ENCODE measurements at places on chromosomes 2 and 18.

- no peak for DNase-seq
Observed at GRCh38 chr18:79942786-79943607, 8.5 kb downstream of the SLC66A2 start.

DNA sequence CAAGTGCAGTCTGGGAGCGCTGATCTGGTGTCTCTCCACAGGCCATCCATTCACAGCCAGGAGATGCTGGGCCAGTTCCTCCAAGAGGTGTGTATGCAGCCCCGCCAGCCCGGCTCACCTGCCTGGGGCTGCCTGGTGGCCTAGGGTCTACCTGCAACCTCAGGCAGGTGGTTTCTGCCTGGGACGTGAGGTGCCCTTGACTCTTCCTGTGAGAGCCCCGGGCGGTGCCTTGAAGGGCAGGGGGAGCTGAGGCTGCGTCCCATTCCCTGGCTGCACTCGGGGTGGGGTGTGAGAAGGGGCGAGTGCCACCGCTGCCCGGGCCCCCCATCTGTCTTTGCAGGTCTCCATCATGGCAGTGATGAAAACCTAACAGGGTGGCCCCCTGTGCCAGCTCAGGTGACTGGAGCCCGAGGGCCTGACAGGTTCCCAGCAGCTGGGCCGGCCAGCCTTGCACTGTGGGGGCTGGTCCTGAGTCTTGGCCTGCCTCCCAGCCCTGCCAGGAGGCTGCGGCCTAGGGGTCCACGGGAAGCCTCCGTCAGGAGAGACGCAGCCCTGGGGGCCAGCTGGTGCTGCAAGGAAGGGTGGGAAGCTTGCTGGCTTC, 11.9 kb downstream of the CAPN10 start:
- no peak for DNase-seq

- DNase-seq, result no peak
Observed at GRCh38 chr2:150735894-150736498, 248.5 kb upstream of the RND3 start.

DNA sequence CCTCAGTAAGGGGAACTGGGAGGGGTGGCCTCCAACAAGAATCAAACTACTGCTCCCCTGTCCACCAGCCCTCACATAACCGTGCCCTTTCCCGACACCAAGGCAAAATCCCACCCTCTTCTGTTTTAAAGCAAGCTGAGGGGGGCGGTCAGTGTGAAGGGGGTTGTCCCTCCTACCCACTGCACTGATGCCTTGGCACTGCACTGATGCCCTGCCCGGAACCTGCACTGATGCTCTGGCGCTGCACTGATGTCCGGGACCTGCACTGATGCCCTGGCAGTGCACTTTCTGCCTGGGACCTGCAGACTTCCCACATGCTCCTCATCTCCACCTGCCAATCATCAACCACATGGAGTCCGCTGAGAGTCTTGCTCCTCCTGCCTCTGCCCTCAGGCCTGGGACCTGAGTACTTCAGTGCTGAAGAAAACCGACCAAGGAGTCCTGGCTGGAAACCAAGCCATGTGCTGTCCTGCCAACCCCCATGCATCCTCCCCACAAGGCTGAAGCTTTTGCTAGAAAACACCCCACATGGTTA, 179.5 kb downstream of the SMAD2 start:
- DNase-seq, result no peak

GRCh38 chr18:62614494-62614893, 91.7 kb downstream of the ZCCHC2 start:
- no peak for DNase-seq

GRCh38 chr2:177872286-177872685, 200.3 kb downstream of the PDE11A start:
- DNase-seq, result no peak

DNA sequence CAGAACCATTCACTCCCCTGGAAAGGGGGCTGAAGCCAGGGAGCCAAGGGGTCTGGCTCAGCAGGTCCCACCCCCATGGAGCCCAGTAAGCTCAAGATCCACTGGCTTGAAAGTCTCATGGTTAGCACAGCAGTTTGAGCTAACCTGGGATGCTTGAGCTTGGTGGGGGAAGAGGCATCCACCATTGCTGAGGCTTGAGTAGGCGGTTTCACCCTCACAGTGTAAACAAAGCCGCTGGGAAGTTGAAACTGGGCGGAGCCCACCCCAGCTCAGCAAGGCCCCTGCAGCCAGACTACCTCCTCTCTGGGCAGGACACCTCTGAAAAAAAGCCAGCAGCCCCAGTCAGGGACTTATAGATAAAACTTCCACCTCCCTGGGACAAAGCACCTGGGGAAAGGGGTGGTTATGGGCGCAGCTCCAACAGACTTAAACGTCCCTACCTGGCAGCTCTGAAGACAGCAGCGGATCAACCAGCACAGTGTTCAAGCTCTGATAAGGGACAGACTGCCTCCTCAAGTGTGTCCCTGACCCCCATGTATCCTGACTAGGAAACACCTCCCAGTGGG, 14.7 kb upstream of the TTC32 start:
- DNase-seq, result no peak

GRCh38 chr18:68725346-68725745, 10.4 kb upstream of the TMX3 start:
- DNase-seq, result no peak

- DNase-seq, result no peak
Observed at GRCh38 chr2:111634050-111634794, 249.8 kb downstream of the ANAPC1 start.

GRCh38 chr2:169131587-169132512, 62.5 kb downstream of the DHRS9 start:
- no peak for DNase-seq

DNA sequence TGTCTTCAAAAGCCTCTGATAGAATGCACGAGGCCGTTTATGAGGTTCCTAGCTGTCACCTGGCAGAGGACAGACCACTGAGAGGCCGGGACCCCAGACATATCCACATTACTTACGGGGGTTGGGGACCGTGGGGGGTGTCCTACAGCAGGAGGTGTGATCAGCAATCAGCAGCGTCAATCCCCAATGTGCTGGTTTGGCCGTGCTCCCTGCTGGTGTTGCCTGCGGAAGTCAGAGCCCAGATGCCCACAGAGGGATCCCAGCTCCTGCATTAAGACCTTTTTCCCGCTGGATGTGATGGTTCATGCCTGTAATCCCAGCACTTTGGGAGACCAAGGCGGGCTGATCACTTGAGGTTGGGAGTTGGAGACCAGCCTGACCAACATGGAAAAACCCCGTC, 20.8 kb upstream of the SP5 start:
- DNase-seq, result no peak

DNA sequence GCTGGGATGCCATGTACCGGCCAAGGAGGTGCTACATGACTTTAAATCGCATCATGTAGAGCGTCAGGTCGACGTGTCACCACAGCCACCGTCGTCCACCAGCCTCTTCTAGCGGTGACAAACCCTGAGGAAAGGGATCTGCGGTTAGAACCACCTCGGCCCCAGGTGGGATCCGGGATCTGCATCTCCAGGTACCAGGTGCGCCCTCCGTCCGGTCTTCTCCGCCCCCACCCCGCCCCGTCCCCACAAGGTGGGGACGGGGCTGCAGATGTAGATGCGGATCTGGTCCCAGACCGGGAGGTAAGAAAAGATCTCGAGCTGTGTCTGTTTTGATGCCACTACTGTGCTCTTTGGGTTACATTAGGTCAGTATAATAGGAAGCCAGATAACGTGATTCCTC, 38.4 kb downstream of the C1D start:
- no peak for DNase-seq

GRCh38 chr2:100416935-100417710, at the start of gene CHST10:
TSS of gene CHST10 (minus strand) at chr2:100417668. CDS start at chr2:100406675, 10,993 bp downstream.
- DNase-seq, result peak; percentile 26

DNA sequence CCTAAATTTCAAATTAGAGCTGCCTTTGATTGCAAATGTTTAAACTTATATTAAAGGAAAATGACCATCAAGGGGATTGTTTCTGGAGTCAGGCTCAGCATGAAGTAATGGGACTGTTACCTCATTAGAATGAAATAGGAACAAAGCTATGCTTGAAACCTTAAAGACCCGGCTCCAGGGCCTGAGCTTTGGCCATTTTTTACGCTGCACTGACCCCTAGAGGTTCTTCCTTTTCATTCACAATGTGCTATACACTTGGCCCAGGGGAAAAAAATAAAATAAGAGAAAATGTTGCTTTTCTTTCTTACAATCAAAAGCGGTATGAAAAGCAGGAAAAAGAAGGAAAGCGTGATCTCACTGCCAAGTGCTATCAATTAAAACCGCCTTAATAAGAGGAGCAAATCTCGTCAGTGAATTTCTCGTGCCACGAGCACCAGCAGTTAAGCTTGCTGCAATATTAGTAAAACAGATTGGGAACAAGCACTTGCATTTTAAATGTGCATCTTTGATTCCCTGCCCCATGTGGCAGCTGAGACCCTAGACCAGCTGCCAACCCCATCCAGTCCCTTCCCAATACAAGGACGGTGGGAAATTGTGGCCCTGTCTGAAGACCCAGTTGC, 96.6 kb downstream of the MBD2 start:
- peak; percentile 45 for DNase-seq

DNA sequence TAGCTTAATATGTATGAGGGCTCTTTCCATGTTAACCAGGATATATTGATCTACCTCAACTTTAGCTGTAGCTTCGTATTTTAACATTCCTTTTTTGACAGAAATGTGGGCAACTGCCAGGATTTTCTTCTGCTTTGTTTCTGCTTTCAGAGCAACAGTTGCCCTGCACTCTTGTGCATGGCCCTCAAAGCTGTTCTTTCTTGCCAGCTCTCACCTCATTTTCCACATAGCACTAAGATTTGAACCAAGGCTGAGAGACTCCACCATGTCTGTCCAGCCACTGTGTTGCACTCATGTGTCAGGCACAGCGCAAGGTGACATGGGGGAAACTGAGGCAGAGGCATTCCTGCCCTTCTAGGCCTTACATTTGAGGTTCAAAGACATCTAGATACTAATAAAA, 422.8 kb upstream of the RAB12 start:
- DNase-seq, result no peak

GRCh38 chr2:173298536-173299097, 56.1 kb upstream of the CDCA7 start:
- no peak for DNase-seq

DNA sequence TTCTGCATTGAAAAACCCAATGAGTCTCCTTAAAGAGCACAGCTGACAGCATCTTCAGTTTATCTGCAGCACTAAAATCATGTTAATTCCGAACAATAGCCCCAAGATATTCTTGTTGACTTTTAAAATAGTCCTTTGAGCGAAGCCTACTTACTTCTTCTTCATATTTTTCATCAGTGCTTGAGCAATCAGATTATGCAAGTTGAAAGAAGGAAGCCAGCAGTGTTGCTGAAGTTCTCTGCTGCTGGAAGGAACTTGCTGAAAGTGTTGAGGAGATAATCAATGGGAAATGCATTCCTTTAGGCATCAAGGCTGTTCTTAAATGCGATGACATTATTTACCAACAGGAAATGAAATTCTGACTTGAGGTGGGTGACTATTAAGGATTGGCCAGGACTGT, 105.9 kb upstream of the SNTG2 start:
- no peak for DNase-seq

DNA sequence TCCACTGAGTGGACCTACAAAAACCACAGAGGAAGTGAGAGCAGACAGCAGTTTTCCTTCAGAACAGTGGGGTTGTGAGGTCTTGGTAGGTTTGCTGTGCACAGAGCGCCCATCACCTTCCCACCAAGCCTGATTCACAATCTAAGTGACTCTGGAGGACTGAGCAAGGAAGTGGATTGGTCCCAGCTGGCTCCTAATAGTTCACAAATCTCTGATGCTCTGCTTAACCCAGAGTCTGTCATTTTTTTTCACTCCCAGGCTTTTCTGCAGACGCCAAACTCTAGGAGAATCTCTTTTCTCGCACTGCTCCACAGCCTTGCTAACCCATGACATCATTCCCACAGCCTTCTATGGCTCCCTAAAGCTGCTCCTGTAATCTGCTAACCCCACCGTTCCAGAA, 280.4 kb downstream of the C1D start:
- DNase-seq, result no peak

DNA sequence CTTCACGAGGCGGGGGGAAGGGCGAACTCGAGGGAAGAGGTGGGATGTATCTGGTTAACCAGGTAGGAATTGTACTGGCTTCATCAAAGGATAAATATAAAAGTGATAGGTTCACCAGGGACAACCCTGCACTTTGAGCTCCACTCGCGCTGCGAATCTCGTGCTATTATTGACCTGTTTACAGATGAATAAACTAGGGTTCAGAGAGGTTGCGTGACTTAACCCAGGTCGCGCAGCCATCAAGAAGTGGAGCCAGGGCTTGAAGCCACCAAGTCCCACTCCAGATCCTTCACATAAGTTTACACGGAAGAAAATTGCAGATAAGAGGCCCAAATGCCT, 1.4 kb upstream of the CYP1B1 start:
- no peak for DNase-seq

GRCh38 chr2:70995426-70995729, 705 bp upstream of the TEX261 start:
- DNase-seq, result peak; percentile 38

GRCh38 chr2:22701561-22702160, 683.3 kb upstream of the KLHL29 start:
- DNase-seq, result no peak

DNA sequence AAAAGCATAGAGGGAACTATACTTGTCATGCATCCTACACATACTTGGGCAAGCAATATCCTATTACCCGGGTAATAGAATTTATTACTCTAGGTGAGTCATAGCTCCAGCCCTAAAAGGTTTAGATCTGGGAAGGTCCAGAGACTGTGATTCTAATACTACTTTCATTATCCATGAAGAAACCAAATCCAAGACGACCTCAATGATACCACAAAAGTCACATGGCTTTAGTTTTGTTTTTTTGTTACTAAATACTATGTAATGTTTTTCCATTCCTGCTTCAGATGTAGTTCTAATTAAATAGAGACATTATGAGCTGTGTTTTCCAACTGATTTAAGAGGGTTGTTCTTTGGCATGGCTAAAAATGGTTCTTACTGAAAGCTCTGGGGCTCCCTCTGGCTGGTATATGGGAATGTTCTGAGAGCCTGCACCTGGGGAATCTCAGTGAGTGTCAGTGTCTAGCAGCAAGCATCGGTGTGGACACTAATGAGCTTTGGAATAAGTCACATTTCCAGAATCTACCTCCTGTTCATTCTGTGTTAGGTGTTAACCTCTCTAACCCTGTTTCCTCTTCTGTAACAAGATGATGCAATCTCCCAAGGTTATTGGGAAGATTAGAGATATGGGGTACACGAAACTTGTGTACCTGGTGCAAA, 20.5 kb upstream of the IL1RL2 start:
- DNase-seq, result no peak

- no peak for DNase-seq
Observed at GRCh38 chr2:100801402-100801801, 18.5 kb upstream of the NPAS2 start.

Data from NCI-H1105 (cell line).